Lower lobe of right lung (tissue), 2 donors: ENCODE measurements at places on chromosomes 1 and 21.

DNA sequence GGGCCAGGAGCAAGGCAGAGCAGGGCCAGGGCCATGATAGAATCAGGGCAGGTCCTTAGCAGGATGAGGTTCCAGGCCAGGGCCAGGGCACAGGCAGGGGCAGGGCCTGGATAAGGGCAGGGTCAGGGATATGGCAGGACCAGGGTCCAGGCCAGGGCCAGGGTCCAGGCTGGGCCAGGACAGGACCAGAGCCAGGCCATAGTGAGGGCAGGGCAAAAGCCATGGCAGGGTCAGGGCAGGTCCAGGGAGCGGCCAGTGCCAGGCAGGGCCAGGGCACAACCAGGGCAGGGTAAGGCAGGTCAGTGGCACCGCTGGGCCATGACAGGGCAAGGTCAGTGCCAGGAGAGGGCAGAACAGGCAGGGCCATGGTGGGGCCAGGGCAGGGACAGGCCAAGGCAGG lies 152.2 kb downstream of the LIPI start:
- H3K36me3 ChIP-seq = no peaks in the 10 kb centered on the region
- H3K4me1 ChIP-seq = no peaks in the 10 kb centered on the region
- H3K4me3 ChIP-seq = no peak overlapping the region
- no peaks in the 10 kb centered on the region for H3K27me3 ChIP-seq
- peak; percentile 38 for DNase-seq

DNA sequence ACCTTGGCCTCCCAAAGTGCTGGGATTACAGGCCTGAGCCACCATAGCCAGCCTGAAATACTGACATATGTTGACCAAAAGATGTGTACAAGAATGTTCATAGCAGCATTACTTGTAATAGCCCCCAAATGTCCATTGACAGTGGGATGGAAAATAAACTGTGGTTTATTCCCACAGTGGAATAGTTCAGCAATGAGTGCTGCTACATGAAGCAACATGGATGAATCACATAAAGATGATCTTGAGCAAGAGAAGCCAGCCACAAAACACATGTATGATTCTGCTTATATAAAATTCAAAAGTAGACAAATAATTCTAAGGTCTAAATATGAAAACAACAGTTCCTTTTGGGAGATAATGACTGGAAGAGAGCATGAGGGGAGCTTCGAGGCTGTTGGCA lies 9.1 kb upstream of the CREG1 start:
- H3K4me1 ChIP-seq = peaks cover 12% of the 10 kb centered on the region
- no peaks in the 10 kb centered on the region for H3K36me3 ChIP-seq
- no peak overlapping the region for H3K4me3 ChIP-seq
- no peaks in the 10 kb centered on the region for H3K27me3 ChIP-seq
- DNase-seq = no peak

DNA sequence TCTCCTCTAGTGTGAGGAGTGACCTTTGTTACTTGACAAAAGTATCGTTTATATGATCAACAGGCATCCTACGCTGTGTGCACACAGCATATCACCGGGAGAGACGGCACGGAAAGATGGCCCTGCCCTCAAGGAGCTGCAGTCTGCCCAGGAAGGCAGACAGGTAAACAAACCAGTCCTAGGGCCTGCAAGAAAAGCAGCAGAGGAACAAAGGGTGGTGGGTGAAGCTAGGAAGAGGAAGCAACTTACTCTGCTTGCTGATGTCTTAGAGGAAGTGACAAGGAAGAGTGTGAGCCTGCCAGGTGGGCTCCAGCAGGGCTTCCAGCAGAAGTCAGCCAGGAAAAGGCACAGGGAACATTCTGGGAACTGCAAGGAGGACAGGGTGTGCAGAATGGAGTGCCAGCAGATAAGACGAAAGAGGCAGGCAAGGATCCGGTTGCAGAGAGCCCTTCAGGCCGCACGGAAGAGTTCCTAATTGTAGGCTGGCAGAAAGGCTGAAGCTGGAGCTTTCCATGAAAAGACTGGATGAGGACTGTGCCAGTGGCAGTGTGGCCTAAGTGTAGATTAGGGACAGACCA lies 106.7 kb downstream of the SLC45A1 start:
- H3K27ac ChIP-seq = peak overlapping the region; percentile 94
- H3K27me3 ChIP-seq = no peaks in the 10 kb centered on the region
- peak; percentile 63 for DNase-seq
- peaks cover 57% of the 10 kb centered on the region for H3K4me1 ChIP-seq

DNA sequence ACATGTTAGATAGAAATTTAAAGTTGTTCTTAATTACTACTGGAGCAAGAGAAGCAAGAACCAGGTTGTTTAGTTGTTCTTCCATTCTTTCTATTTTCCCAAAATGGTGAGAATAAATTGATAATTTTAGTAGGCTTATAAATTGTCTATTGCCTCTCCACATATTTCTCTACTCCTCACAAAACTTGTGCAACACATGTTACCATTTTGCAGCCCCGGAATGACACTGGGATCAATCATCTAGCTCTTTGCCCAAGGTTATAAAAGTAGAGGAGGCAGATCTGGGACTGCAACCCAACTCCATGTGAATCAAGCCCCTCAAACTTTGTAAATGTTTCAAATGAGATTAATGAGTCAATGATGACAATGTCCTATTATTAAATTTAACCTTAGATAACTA lies 34.9 kb downstream of the PRMT6 start:
- H3K4me3 ChIP-seq = no peak overlapping the region
- no peak overlapping the region for H3K27ac ChIP-seq
- H3K4me1 ChIP-seq = no peaks in the 10 kb centered on the region
- no peak for DNase-seq
- H3K27me3 ChIP-seq = no peaks in the 10 kb centered on the region

- peak overlapping the region; percentile 54 for H3K4me3 ChIP-seq
- peaks cover 6% of the 10 kb centered on the region for H3K27me3 ChIP-seq
- no peaks in the 10 kb centered on the region for H3K36me3 ChIP-seq
Measured at GRCh38 chr1:16048573-16049189, 5.1 kb downstream of the CLCNKB start.

DNA sequence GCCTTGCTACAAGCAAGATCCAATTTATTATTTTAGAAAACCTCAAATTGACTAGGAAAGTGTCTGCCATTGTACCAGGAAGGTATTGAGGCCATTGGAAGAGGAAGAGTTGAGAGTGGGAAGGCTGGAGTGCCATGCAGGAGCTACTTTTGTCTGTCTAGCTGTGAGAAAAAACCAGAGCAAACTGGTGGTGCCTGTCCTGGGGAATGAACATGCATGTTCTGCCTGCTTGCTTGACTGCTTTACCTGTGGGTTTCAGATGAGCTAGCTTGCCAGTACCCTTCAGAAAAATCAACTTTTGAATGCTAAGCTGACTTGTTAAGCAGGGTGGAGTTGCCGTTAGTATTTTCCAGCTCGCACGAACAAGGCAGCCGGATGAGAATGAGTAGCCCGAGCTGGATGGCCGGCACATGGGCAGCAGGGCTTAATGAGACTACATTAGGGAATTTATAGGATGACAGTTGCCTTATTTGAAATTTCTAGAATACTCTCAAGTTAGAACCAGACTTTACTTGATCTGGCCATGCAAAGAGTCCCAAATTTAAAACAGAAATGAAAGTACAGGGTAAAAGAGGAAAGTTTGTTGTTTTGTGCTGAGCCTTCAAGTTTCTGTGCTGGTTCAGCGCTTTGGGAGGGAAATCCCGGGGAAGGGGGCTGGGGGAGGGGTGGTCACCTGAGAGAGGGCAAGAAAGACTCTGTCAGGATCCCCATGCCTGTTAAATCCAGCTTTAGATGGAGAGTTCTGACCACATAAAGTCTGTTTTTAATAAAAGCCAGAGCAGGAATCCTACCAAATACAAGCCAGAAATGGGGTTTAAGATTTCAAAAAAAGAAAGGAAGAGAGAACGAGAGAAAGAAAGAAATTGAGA lies 29.6 kb upstream of the C1orf105 start:
- H3K36me3 ChIP-seq = no peaks in the 10 kb centered on the region
- no peaks in the 10 kb centered on the region for H3K27me3 ChIP-seq
- peaks cover 15% of the 10 kb centered on the region for H3K4me1 ChIP-seq
- no peak overlapping the region for H3K4me3 ChIP-seq
- peak overlapping the region; percentile 27 for H3K27ac ChIP-seq
- DNase-seq = no peak

DNA sequence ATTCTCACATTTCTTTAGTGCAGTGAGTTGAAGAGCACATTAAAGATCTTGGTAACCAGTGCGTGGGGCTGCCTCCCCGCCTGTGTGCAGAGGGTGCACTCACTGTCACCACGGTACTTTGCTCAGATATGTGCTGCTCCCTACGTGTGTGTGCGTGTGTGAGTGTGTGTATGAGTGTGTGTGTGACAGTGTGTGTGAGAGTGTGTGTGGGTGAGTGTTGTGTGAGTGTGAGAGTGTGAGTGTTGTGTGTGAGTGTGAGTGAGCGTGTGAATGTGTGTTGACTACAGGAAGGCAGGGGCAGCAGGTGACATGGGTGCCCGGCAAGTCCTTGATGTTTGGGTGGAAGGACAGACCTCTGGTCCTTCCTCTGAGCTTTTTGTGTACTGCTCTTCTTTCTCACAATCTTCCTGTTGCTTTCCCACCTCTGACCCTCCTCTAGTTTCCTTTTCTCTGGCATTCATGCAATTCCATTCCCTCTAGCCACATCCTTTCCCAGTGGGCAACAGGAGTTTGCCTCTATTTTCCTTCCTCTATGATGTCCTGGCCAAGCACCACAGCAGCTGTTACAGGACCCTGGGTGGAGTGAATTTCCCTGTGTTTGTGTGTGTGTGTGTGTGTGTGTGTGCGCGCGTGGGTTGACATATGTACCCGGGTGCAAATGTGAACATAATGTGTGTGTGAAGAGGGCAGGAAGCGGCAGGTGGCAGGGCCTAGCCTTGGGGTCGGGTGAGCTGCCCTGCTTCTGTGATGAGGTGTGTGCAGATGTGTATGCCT lies 19.8 kb downstream of the LHX4 start:
- peak; percentile 9 for DNase-seq
- no peaks in the 10 kb centered on the region for H3K36me3 ChIP-seq
- peaks cover 24% of the 10 kb centered on the region for H3K27me3 ChIP-seq
- H3K4me3 ChIP-seq = no peak overlapping the region
- no peaks in the 10 kb centered on the region for H3K4me1 ChIP-seq

GRCh38 chr1:51760872-51761271 lies 117.7 kb downstream of the NRDC start:
- H3K4me3 ChIP-seq = no peak overlapping the region
- DNase-seq = no peak
- H3K4me1 ChIP-seq = no peaks in the 10 kb centered on the region
- H3K27me3 ChIP-seq = no peaks in the 10 kb centered on the region
- peaks cover 40% of the 10 kb centered on the region for H3K36me3 ChIP-seq

GRCh38 chr1:204836856-204837255 lies 33.8 kb upstream of the NFASC start:
- peaks cover 6% of the 10 kb centered on the region for H3K27me3 ChIP-seq
- H3K36me3 ChIP-seq = no peaks in the 10 kb centered on the region
- no peak for DNase-seq
- H3K4me1 ChIP-seq = no peaks in the 10 kb centered on the region
- no peak overlapping the region for H3K4me3 ChIP-seq

DNA sequence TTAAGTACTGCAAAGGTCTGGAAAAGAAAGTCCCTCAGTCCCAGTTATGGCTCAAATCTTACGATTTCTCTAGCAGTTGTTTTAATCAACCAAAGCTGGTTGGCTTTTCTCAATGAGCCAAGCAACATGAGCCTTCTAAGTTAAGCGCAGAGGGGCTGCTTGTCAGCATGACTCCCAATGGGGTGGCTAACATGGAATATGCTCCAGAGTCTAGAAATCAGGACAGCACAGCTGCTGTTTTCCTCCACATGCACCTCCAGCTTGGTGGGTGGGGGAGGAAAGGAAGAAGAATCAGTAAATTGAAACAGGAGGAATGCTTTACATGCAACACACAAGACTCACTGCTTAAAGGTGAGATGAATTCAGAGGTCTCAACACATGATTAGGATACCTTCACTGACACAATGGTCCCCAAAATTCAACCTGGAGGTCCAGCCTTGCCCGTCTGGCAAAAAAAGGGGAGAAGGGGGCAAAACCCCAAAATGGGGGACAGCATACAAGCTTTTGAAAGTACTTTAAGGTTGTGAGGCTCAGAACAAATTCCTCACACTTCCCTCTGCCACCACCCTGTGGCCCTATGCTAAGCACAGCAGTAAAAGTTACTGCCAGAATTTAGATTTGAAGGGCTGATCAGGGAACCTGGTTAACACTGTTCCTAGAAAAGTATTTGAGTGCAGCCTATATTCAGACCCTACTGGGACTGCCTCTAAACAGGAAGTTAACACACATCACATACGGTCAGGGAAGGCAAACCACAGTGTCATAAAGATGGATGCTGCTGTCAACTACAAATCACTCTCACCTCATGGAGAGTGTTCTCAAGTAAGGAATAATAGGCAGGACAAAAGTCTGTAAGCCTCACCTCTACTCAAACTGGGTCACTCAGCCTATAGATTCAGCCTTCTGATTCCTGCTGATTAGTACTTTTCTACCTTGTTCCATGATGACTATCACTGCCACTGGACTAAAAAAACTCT lies 2.6 kb downstream of the GATAD2B start:
- H3K27ac ChIP-seq = peak overlapping the region; percentile 46
- H3K36me3 ChIP-seq = peaks cover 21% of the 10 kb centered on the region
- peaks cover 46% of the 10 kb centered on the region for H3K4me1 ChIP-seq
- H3K27me3 ChIP-seq = no peaks in the 10 kb centered on the region
- H3K4me3 ChIP-seq = no peak overlapping the region

- peaks cover 13% of the 10 kb centered on the region for H3K27me3 ChIP-seq
- H3K4me3 ChIP-seq = no peak overlapping the region
- DNase-seq = no peak
- no peak overlapping the region for H3K27ac ChIP-seq
- no peaks in the 10 kb centered on the region for H3K4me1 ChIP-seq
Measured at GRCh38 chr1:42150651-42151050, 2.6 kb upstream of the GUCA2B start.

- DNase-seq = no peak
- peak overlapping the region; percentile 21 for H3K4me3 ChIP-seq
- peaks cover 32% of the 10 kb centered on the region for H3K4me1 ChIP-seq
- H3K36me3 ChIP-seq = no peaks in the 10 kb centered on the region
- H3K27me3 ChIP-seq = no peaks in the 10 kb centered on the region
- peak overlapping the region; percentile 82 for H3K27ac ChIP-seq
Measured at GRCh38 chr1:234500269-234500668, 21.3 kb upstream of the TARBP1 start.

- H3K27ac ChIP-seq = no peak overlapping the region
- DNase-seq = no peak
- H3K4me1 ChIP-seq = no peaks in the 10 kb centered on the region
- no peaks in the 10 kb centered on the region for H3K27me3 ChIP-seq
- H3K36me3 ChIP-seq = no peaks in the 10 kb centered on the region
Measured at GRCh38 chr1:115052454-115053083, 22.9 kb downstream of the TSHB start.
